ENCODE measurements at places on chromosomes 7 and 10.

DNA sequence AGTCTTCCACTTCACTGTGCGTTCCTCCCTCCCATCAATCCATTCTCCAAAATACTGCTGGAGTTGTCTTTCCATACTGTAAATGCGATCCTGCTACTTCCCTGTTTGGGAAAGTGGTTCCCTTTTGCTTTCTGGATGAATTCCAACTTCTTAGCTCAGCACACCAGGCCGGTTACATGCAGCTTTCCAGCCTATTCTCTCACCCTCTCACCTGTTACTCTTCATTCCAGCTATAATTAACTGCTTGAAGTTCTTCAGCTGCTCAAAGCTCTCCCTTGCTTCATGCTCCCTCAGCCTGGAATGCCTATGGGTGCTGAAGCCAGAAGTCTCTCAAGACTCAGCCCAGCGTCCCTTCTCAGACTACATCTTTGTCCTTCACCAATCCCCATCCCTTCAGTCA is 6.0 kb upstream of the ZNRF2 start:
- DNase-seq = no peak

DNA sequence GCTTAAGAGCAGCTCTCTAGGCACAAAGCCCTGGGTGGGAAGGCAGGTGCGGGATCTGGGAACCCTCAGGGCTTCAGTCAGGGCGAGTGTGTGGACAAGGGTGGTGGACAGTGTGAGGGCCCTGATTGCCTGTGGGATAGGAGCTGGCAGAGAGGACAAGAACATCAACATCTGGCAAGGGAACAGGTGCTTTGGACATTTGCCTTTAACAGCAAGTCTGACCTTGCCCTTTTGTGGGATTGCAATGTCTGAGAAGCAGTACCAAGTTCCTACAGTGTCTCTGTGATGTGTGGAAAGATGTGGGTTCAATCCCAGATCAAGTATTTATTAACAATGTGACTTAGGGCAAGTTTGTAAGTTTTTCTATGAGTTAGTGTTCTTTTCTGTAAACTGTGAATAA is 46.7 kb downstream of the TFAM start:
- DNase-seq = no peak

- peak; percentile 63 for DNase-seq
Measured at GRCh38 chr7:22302951-22303423, 54.0 kb downstream of the RAPGEF5 start.

- no peak for DNase-seq
Measured at GRCh38 chr10:95873139-95873538, 34.6 kb upstream of the CC2D2B start.

DNA sequence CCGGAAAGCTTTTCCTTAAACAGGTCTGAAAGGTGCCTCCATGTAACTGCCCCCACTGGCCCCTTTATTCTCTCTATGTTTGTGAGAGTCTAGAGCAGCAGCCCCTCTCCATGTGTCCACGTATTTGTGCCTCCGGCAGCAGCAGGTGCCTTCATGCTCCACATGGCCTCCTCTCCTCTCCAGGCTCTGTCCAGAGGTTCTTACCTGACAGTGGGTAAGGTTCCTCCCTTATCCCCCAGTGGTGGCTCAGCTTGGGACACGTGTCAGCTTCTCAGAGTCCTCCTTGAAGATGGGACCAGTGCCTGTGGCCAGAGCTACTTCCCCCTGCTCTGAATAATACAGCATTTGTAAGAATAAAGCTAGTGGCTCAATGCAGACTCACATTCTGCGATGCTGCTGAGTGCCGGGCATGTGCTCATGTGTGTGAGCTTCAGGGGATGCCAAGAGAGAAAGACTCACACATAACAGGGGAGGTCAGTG is 7.9 kb downstream of the CALML3 start:
- no peak for DNase-seq

DNA sequence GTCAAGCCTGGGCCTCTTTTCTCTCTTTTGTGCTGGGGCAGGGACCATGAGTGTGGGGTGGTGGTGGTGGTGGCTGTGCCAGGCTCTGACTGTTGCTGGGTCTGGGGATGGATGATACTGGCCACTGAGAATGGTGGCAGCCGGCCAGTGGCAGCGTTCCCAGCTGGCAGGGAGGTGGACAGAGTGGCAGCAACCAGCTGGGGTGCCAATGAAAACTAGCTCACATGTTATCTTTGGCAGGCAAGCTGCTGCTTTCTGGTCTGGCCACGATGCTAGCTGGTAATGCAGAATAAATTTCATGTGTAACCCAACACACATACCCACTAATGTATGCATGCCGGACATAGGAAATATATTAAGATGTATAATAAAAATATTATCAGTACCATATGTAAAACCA is 95.0 kb upstream of the SLC26A5 start:
- DNase-seq = no peak

DNA sequence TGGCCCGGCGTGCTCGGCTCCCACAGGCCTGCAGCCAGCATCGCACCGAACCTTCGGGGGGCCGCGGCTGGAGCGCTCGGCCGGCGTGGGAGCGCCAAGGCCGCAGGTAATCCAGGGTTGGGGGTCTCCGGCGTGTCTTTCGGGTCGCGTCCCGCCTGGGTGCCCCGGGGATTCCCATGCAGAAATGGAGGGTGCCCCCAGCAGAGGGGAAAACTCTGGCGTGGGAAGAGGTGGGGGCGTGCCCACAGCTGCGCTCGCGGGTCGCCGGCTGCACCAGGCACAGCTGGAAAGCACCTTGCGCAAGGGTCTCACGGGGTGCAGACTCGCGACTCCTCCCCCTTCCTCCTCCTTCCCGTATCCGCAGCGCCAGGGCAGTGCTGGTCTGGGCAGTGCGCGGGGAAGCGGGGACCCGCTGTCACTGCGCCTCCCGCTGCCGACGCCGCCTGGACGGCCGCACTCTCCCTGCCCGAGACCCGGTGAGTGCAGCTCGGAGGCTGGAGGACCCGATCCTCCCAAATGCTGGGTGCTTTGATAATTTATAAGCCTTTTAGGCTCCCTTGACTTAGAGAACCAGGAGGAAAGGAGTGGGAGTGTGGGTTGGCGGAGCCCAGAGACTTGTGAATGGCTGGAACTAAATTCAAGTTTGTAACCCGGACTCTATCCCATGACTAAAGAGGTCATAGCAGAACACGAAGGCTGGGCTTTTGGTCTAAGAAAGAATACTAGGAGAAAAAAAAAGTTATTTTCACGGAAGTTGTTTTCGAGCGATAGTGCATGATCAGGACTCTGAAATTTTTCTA is 489 bp downstream of the MAP3K8 start:
- no peak for DNase-seq

GRCh38 chr10:69497611-69498390 is 46.5 kb downstream of the TSPAN15 start:
- no peak for DNase-seq
